Right ventricle myocardium superior (tissue), 1 donor: ENCODE measurements at places on chromosomes 4 and X.

- no peak for DNase-seq
Observed at GRCh38 chrX:103343105-103343504, 13.1 kb downstream of the TCEAL7 start.

- no peak for DNase-seq
Observed at GRCh38 chrX:110026099-110026844, 23.4 kb downstream of the TMEM164 start.

- no peak for DNase-seq
Observed at GRCh38 chr4:166182145-166182544, 309.1 kb downstream of the TLL1 start.

GRCh38 chr4:1722551-1723118 is 1.3 kb downstream of the TACC3 start:
- DNase-seq, result peak; percentile 43

- peak; percentile 66 for DNase-seq
Observed at GRCh38 chr4:148443512-148444295, 1.5 kb upstream of the NR3C2 start.

DNA sequence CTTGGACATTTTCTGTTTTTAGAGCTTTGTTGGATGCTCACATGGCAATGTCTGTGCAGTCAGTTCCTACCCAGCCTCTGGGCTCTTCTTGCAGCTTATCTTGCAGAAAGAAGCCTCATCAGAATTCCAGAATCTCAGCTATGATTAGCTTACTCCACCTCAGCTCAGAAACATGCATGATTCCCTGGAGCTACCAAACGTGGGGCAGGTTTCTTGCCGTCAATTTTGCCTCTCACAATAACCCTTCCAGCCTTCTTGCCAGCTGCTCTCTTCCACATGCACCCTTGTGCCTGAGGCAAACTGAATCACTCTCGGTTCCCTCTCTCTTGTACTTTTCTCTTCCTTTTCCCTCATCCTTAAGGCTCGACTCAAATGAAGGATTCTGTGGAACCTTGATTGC is 141.4 kb downstream of the PTTG2 start:
- DNase-seq, result no peak

- no peak for DNase-seq
Observed at GRCh38 chr4:84800256-84800655, 166.2 kb downstream of the WDFY3 start.

DNA sequence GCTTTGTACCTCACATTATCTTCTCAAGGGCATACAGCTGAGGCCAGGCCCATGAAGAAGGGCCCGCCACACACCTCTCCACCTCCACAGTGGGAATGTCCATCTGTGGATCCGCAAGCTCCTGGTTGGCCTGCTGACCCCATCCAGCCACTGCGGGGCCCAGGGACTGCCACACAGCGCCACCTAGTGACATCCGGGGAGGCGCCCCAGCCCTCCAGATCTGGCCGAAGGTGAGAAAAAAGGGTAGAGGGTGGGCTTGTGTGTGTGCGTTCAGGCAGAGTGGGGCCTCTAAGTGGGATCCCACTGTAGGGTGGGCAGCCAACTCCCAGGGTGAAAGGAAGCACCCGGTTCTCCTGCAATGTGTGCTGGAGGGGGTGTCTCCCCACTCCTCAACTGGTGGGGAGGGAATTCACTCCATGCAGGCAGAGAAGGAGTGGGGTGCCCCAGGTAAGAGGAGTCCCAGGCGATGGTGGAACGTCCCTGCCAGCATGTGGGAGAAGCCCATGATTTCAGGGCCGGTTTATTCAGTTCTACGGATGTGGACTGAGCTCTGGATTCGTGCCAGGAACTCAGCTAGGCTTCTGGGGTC is 117.3 kb downstream of the ENPP6 start:
- DNase-seq, result peak; percentile 79

GRCh38 chr4:86421461-86421860 is 61.6 kb upstream of the MAPK10 start:
- no peak for DNase-seq

- DNase-seq, result no peak
Observed at GRCh38 chr4:151854731-151855130, 93.9 kb upstream of the GATB start.

- no peak for DNase-seq
Observed at GRCh38 chr4:101014417-101014816, 332.9 kb downstream of the PPP3CA start.

DNA sequence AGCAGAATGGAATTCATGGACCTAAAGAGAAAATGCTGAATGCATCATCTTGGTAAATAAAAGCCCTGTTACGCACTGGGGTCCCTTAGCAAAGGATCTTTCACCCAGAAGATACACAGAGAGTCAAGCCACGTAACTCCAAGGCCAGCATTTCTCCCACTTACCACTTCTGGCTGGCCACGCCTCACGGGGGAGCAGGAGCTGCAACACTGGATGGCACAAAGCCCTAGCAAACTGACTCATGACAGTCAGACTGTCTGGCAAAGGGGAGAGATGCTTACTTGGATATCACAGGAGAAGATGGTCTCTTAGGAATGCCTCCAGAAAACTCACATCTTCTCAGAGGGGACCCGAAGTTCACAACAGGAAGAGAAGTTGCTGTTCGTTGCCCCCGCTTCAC is 51.4 kb upstream of the BCLAF3 start:
- DNase-seq, result no peak

DNA sequence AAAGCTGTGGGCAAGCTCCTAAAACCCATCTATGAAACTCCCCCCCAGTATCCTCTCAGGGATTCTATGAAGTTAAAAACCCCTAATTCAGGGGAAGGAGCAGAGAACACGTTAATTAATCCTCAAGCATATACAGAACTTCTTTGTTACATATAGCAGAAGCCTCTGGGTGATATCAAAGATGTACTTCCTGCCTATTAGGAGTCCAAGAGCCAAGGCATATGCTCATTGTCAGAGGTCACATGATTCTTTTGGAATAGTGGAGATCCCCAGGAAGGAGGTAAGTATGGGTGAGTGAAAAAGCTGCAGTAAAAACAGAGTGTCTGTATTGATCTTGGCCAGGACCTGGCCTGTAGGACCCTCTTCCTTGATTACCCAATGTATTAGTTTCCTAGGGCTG is 2.9 kb upstream of the SPARCL1 start:
- no peak for DNase-seq

- no peak for DNase-seq
Observed at GRCh38 chr4:176011529-176011928, 54.1 kb upstream of the WDR17 start.

GRCh38 chrX:105564501-105564900 is 257.8 kb upstream of the NRK start:
- DNase-seq, result no peak

- no peak for DNase-seq
Observed at GRCh38 chr4:88573995-88574394, 18.3 kb upstream of the HERC3 start.

- no peak for DNase-seq
Observed at GRCh38 chr4:163303069-163303468, 29.3 kb downstream of the NPY1R start.

DNA sequence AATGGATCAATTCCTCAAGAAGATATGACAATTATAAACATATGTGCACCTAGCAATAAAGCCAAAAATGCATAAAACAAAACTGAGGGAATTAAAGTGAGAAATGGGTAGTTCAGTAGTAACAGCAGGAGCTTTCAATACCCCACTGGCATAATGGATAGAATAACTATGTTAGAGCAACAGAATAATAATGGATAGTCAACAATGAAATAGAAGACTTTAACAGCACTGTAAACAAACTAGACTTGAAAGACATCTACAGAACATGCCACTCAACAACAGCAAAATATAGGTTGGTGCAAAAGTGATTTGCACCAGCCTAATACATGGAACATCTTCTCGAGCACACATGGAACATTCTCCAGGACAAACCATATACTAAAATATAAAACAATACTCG is 20.0 kb upstream of the MBNL3 start:
- no peak for DNase-seq

DNA sequence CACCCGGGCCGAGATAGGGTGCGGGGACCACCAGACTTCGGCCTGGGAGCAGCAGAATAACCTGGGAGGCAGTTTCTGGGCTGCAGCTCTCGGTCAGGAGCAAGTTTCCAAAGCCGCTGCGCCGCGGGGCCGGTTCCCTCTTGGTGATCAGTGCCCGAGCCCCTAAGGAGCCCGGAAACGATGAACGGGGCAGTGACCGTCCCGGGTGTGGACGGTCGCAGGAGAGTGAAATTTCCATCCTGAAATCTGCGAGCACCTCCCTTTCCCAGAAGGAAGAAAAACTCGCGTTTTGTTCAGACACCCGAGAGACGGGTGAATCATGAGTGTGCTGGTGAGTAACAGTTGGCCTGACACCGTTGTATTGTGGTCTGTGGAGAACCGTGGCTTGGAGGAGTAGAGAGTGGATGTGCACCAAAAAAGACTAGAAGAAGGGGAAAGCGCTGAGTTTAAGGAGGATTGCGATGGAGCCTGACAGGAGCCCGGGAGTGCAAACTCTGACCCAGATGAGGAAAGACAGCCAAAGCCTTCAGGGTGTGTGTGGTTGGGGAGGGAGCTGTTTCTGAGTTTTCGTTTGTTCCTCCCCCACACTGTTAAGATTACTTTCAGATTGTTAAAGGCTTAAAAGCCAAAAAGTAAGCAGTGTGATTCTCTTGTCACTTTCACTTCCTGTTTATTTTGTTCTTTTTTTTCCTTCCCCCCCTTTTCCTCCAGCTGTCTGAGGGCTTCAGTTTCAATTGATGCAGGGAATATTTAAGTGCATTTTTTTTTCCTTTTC is 828 bp downstream of the MCUB start:
- peak; percentile 57 for DNase-seq

GRCh38 chr4:55754754-55755350 is 64.7 kb upstream of the EXOC1L start:
- no peak for DNase-seq

- no peak for DNase-seq
Observed at GRCh38 chr4:93983140-93983539, 154.6 kb downstream of the ATOH1 start.

GRCh38 chr4:182190306-182190705 is 52.9 kb upstream of the TENM3 start:
- no peak for DNase-seq

DNA sequence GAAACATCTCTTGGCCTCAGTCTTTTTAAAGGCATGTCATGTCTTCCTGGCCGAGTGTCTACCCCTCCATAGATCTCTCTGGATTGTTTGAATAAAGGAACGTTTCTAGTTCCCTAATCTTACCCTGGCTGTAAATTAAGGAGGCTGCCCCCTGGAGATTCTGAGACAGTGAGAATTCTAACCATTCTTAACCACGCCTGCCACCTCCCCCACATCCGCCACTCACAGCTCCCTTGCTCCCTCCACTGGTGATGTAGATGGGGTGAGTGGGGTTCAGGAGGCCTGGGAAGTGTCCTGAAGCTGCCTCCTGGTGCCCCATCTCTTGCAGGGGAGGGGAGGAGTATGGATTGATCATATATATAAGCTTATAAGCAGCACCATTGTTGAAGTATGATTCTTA is 48.0 kb upstream of the TRIM2 start:
- DNase-seq, result no peak

DNA sequence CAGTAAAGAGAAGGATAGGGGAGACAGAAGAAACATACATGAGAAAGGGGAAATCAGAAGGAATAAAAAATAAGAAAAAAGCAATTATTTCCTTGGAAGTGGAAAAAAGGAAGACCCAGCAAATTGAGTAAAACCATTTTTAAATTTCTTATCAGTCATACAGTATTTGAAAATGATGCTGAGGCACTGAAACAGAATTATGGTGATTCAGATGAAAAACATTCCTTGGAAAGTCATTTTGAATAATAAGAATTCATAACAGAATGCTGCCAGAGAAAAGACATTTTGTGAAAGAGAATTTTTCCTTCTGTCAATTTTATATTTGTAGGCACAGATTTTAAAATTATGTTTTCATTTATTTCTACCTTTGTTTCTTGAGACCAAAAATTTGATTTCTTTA is 895.5 kb upstream of the EPHA5 start:
- no peak for DNase-seq

GRCh38 chr4:133550436-133550835 is 401.3 kb downstream of the PCDH10 start:
- DNase-seq, result no peak

DNA sequence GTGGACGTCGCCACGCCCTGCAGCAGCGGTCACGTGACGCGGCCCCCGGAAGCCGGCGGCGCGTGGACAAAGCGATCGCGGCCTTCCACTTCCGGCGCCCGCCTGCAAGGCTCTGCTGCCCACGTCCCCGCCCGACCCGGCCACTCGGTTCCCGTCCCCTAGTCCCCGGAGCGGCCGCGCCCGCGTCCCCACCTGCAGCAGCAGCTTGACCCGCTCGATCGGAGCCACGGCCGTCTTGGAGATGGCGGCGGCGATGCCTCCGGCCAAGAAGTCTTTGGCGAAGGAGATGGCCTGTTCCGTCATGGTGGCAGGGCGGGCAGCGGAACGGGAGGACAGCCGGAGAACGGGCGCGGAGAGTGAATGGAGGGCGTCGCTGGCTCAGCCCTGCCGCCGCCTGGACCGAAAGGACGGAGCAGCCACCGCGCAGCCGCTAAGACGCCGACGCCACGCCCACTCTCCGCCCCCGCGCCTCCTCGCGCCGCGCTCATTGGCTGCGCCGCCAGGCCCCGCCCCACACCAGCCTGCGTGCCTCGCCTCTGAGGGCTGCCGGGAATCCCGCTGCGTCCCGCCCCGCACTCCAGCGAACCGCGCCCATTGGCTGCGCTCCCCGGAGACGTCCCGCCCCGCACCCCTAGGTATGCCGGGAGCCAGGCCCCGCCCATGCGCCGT is at the start of gene SLC25A6:
SLC25A6 (minus strand) TSS at position 407 of the 669 bp plus-strand sequence; CDS start at position 303, 104 bp downstream.
- DNase-seq, result peak; percentile 99

GRCh38 chr4:75371915-75372314 is 142.3 kb downstream of the RCHY1 start:
- DNase-seq, result no peak

- DNase-seq, result no peak
Observed at GRCh38 chr4:99430106-99430505, 5.0 kb downstream of the ADH7 start.

DNA sequence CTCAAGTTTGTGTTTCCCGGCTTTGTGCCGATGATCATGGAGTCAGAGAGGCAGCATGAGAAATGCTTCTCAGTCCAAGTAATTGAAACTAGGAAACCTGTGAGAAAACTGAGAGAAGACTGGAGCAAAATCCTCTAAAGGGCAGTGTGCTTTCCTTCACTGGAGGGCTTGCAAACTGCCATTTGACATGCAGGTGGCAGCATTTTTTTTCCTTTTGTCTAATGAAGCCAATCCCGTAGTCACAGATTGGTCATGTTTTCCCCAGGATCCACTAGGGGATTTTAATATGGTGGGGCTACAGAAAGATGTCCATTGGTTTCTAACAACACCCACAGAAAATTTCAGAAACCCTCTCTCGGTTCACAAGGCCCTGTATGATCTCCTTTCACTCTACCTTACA is 117.4 kb upstream of the NUDT10 start:
- DNase-seq, result no peak

DNA sequence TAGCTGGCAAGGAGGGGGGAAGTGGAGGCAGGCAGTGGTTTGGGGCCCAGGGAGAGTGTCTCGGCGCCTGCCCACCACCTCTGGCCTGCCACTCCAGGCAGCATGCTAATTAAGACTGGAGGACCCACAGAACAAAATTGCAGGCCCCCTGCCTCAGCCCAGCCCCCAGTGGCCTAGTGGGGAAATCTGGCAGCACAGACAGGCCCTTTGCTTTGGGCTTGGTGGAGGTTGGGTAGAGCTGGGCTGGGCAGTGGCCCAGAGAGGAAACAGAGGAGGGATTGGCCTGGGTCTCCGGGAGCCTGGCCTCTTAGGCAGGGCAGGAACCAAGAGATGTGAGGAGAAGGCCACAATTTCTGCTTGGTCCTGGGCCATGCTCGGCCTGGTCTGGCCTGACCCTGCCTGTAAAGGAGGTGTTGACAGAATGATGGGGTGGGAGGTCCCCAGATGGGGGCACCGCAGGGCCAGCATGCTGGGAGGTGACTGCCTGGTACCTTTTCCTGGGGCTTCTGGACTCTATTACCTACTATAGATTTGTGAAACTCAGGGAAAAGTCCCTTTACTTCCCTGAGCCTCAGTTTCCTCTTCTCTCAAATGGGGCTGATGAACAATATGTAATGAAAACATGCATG is 92.4 kb upstream of the PJA1 start:
- DNase-seq, result no peak
